ENCODE measurements at places on chromosomes 5 and 9. TPM values are rescaled to one million over a fixed set of nuclear protein-coding genes. Genes with fewer than 3 reads are reported as not detected.

The BAAT gene
- 0.06 TPM for total RNA-seq

The OR13F1 gene
- total RNA-seq, result not detected

The NME5 gene
- 2.6 TPM for total RNA-seq

The ANKS6 gene
- total RNA-seq, result 12.9 TPM

The SPARC gene
- total RNA-seq, result 1,783 TPM

The PAPPA gene
- total RNA-seq, result 80.3 TPM

The NPR3 gene
- total RNA-seq, result 6.5 TPM

The AK6 gene
- 13.0 TPM for total RNA-seq

The KCNV2 gene
- not detected for total RNA-seq

The SPINK7 gene
- not detected for total RNA-seq

The TOR4A gene
- 5.3 TPM for total RNA-seq

The EXOSC2 gene
- 16.9 TPM for total RNA-seq

The CDC25C gene
- 0.83 TPM for total RNA-seq

The GADD45G gene
- total RNA-seq, result 1.6 TPM

The FOXI1 gene
- not detected for total RNA-seq

The ELAVL2 gene
- 0.12 TPM for total RNA-seq

The PCDHB7 gene
- total RNA-seq, result 1.3 TPM

The F2R gene
- total RNA-seq, result 121 TPM

The ARID3C gene
- 0.34 TPM for total RNA-seq

The IFNB1 gene
- total RNA-seq, result not detected

The ICE1 gene
- 16.3 TPM for total RNA-seq
